ENCODE measurements at places on chromosomes 3 and 15.

DNA sequence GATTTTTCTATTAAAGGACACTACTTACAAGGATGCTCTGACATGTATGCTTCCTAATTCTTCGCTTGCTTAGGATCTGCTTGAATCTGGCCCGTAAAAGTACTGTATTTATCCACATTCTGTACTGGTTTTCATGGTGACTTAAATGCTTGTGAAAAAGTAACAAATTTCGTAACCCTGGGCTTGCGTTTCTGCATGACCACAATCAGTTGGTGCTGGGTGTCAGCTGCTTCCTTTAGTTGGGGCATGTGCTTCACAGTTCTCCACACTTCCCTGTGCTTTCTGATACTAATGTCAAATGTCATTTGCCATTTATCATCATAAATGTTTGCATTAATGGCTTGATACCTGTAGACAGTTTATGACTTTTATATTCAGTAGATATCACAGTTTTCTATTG lies 218.4 kb upstream of the MLF1 start:
- DNase-seq = no peak

GRCh38 chr15:83322061-83322460 lies 37.6 kb upstream of the BNC1 start:
- DNase-seq = no peak

DNA sequence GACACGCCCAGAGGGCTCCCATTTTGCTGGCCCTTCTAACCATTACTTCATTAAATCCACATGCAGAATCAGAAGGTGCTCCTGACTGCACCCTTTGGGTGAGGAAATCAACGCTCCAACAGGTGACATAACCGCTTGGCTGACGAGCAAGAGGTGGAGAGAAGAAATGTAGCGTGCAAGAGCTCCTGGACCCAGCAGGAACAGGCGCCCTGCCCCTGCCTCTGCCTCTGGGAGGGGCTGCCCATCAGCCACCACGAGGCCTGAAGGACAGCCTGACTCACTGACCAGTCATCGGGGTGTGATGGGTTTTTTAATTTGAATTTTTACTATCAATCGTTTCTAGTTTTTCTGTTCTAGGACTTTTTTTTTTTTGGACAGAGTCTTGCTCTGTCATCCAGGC lies 218.2 kb downstream of the ADAMTS17 start:
- no peak for DNase-seq

DNA sequence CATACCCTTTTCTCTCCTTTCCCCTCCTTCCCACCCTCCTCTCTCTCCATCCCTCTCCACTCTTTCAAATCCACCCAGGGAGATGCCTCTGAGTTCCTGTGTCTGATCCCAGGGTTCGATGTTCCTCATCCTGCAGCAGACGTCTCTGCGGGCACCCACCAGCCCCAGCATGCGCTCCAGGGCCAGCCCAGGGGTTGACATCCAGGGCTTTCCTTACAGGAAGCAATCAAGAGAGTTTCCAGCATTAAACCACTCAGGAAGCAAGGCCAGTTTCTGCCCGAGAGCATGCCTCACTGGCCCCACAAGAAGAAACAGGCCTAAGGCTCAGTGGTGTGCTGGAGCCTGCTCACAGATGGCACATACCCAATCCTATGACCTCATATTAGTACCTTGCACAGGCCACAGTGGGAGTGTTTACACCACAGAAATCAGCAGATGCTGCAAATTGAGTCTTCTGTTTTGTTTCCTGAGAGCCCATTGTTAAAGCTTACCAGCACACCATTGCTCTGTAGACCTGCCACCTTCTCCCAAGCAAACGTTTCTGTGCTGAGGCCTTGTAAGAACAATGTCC lies 13.2 kb downstream of the SLC6A1 start:
- no peak for DNase-seq

DNA sequence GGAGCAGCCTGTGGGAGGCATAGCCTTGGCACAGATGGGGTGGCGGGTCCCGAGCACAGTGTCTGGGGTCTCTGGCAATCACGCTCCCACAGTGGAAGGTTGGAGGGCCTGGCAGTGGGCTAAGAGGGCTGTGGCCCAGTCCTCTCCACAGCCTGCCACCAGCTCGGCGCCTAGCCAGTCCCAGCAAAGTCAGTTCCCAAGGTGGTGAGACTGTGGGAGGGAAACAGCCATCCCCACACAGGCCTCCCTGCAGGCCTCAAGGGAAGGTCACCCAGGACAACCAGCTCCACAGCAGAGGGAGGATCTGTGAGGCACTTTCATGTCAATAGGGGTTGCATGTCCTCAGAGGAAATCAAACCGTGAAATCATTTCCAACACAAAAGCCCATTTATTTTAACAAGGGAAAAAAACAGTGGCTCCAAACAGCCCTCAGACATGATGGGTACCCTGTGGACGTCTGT lies 27.6 kb upstream of the LIMD1 start:
- DNase-seq = no peak

DNA sequence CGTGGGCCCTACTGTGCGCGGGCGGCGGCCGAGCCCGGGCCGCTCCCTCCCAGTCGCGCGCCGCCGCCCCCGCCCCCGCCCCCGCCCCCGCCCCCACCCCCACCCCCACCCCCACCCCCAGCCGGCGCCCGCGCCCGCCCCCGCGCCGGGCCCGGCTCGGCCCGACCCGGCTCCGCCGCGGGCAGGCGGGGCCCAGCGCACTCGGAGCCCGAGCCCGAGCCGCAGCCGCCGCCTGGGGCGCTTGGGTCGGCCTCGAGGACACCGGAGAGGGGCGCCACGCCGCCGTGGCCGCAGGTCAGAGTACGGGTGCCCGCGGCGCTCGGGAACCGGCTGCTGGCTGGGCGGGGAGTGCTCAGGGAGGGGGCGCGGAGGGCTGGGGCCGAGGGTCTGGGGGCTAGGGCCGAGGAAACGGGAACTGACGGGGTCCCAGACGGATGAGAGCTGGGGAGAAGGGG lies 1.1 kb upstream of the PPARG start:
- no peak for DNase-seq

DNA sequence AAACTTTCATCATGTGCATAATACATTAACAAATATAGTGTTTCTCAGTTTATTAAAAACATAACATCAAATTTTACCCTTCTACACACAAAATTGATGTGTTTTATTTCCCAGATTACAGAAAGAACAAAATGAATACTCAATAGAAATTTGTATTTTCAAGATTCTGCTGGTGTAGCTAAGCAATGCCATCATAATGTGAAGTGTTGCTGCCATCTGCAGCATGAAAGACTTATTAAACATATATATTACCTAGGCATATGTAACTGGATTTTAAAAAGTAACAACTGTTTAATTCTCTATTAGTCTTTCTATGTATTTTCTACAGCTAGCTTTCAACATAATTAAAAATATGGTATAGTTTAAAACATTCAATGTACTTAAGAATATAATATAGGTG lies 27.5 kb downstream of the PLSCR5 start:
- DNase-seq = no peak

- no peak for DNase-seq
Observed at GRCh38 chr15:84762840-84763572, 14.6 kb downstream of the ZNF592 start.

- no peak for DNase-seq
Observed at GRCh38 chr3:59306436-59306835, 256.6 kb upstream of the CFAP20DC start.

DNA sequence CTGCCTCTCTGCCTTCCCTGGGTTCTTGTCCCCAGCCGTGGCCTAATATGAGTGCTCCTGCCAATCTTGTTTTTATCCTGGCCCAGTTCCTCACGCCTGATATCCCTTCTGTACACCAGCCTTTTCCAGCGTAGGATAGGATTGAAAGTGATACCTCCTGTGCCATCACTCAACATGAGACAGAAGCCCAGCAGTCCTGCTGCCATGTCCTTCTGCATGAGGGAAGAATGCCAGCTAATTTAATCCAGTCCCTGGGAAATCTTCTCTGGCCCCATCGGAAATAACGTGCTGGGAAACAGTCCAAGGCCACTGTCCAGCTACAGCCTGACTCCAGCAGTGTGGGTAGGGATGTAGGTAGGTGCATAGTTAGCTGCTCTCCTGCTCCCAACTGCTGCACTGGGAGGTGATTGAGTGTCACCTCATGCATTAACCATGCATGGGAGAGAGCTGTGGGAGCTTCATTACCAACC lies 92.0 kb upstream of the TPM1 start:
- DNase-seq = no peak

DNA sequence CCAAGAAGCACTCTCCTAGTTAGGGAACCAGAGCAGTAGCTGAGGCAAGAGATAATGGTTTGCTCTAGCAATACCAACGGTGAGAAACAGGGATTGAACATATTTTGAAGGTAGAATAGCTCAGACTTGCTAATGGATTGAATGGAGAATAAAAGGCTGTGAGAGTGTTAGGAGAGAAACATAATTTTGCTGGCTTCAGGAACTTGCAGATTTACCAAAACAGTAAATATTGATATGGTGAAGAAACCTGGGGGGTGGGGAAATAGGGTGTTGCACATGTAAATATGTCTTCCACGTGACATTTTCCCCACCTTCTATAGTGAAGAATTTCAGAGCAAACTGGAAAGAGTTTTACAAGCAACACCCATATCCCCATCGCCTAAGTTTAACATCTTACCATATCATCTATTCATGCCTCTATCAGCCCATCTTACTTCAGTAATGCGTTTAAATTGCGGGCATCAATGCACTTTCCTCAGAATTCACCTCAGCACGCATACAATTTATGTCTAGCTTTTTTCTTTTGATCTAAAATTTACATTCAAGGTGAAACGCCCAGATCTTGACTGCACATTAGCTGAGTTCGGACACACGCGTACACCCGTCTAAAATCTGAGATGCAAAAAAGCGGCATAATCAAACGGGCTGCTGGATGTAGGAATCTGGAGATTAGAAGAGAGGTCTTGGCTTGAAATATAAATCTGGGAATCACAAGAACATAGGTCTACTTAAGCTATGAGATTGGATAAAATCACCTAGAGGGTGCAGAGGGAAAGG lies 891 bp upstream of the NR1D2 start:
- DNase-seq = no peak

DNA sequence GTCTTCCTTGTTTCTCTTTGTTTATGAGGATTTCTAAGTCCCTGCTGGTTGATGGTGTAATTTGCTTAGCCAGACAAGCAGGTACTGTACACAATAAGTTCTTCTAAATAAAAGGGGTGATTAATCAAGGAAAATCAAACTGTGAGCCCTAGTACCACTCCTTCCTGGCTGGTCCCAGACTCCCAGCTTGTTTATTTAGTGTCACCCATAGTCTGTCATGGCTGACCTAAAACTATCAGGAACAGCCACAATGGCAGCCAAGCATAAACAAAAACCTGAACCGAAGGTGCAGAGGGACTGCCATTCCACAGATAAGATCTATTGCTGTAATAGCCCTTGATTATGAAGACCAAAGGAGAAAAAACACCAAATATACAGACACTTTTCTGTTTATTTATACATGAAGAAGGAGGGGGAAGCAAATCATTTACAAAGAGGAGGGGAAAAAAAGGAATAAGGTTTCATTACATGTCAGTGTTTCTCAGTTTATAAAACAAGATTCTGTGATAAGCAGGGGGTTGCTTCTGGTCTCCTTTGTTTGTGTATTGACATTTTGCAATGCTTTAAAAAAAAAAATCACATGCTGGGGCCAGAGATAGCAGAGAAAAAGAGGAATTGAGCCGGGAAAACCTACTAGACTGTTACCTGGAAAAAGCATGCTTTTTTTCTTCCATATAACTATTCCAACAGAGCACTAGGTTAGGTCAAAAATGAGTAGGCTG lies 182.4 kb upstream of the DPH6 start:
- no peak for DNase-seq

- DNase-seq = no peak
Observed at GRCh38 chr3:62368705-62369475, 4.5 kb downstream of the FEZF2 start.

DNA sequence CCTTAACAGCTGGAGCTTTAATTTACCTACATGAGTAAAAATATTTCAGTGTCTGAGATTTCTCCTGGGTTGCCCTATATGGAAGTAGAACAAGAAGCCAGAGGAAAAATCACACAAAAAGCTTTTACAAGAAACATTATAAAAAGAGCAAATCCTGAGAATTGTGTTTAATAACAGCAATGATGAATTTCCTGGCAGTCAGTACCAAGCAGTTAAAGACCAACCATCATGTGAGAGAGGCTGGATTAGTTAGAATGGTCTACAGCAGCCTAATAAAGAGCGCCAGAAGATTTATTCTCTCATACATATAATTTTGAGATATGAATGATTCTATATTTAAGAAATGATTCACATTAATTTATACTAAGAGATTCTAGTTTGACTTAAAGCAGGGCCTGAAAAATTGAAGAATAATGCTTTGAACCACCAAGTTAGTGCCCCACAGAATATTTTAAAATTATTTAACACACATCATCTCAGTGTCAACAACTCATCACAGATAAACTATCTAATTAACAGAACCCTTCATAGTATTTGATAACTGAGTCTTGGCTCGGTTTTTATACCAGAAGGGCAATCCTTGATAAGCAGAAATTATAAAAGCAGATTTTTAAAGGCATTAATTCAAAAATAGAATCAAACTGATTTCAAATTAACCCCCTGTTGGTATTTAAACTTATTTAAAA lies 59.9 kb upstream of the DPH6 start:
- no peak for DNase-seq

DNA sequence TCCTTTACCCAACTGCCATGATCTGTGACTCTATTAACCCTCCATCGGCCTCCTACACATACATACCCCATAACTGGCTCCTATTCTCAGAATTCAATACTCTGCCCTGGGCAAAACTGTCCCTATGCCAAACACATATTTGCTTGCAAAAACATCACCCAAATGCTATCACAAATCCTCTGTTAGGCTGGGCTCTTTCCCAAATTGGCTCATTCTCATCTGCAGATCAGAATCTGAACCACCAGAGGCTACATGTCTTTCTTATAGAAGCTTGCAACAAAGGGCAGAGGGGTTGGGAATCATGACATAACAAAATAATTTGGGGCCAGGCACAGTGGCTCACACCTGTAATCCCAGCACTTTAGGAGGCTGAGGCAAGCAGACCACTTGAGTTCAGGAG lies 45.4 kb upstream of the GOLM2 start:
- DNase-seq = no peak

DNA sequence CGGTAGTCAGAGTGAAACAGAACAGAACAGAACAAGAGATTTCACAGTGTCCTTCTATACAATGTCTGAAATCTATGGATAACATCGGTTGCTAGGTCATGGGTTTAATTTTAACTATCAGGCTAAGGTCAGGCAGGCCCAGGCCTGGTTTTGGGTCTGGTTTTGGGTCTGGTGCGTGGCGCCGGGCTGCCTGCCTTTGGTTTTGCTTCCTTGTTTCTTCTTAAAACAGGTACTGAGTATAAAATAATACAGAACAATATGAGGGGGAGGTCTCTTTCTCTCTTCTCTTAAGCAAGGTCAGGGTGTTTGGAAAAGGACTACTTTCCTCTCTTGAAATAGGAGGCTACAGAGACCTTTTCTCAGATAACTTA lies 1.4 kb downstream of the AEN start:
- no peak for DNase-seq

DNA sequence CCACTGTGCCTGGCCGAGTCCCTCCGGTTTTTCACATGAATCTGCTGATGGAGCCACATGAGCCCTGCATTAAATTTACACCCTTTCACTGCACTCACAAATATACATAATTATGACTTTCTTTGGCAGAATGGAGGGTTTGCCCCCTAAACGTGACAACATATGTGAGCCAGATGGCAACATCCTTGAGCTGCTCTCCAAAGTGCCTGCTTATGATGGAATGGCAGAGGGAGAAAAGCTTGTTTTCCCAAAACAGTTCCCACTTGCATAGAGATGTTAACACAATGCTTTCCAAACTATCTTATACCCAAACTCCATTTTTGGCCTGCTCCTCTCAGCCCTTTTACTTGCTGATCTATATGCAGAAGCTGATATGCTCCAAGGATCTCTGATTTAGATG lies 54.9 kb downstream of the ABCC5 start:
- no peak for DNase-seq
